NT2/D1 (cell line): ENCODE measurements at places on chromosomes 2 and 18.

GRCh38 chr2:28276076-28276618 lies 116.5 kb upstream of the FOSL2 start:
- no peak for DNase-seq

DNA sequence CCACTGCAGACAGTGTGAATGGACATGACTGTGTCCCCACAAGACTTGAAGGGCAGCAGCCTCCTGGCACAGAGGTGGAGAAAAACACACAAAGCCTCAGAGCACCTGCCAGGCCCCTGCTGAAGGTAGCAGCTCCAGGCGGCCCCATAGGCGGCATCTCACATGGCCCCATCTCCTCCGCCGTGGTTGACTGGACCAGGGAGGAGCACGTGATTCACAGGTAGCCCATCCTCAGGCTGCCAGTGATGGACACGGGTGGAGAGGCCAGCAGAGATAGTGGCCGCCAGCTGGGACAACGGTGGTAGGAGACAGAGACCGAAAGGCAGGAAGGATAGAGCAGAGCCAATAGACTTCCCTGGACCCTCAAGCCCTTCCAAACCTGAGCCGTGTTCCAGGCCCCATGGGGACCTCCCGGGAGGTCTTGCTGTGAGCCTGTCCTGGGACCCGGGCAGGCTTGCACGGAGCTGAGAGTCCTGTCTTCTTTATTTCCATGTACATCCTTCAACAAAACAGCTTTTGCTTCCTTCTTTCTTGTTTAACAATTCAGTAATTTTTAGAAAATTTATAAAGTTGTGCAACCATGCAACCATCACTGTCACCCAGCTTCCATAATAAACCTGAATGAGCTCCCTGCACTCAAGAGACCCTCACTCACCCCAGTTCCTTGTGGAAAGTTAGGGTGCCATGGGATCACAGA lies 26.9 kb downstream of the GPR55 start:
- DNase-seq = no peak

DNA sequence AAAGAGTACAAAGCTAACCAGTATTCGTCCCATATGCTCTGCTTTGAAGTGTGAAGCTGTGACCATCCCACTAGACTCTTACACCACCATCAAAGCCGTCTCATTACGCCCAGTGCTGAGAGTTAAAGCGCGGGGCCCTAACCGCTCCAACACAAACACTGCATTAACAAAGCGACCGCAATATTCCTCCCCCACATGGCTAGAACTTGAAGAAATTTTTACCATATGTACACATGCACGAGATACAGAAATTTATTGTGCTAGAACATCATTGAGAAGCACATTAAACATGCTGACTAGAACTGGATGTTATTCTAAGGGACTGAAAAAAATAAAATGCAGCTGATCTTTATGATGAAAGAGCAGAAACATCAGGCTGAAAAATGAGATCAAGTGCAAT lies 20.5 kb downstream of the FTCDNL1 start:
- DNase-seq = no peak

DNA sequence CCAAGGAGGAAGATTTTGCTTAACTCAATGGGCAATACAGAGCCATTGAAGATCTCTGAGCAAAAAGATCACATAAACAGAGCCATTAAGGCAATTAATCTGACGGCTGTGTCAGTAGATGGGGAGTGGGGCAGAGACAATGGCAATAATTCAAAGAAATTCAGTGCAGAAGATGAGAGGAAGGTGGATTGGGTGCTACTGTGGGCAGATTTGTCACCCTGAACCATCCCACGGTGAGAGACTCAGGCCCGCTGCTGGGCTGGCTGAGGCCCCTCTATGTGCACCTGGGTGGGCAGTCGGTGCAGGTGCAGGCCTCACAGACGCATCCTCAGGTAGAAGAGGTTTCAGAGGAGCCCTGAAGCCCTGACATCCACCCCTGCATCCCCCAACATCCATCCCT lies 458.6 kb downstream of the EIPR1 start:
- no peak for DNase-seq

DNA sequence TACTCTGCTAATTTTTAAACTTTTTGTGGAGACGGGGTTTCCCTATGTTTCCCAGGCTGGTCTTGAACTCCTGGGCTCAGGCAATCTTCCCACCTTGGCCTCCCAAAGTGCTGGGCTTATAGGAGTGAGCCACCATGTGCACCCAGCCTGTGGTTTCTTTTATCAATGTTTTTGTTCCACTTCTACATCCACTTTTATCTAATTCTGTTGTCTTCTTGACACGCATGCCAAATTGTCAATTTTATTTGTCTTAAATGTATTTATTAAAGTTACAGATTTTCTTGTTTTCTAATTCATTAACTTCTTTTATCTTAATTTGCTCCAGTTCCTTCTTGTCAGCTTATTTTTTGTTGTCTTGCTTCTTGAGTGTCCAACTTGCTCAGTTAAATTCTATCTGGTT lies 43.8 kb upstream of the ASPRV1 start:
- no peak for DNase-seq

DNA sequence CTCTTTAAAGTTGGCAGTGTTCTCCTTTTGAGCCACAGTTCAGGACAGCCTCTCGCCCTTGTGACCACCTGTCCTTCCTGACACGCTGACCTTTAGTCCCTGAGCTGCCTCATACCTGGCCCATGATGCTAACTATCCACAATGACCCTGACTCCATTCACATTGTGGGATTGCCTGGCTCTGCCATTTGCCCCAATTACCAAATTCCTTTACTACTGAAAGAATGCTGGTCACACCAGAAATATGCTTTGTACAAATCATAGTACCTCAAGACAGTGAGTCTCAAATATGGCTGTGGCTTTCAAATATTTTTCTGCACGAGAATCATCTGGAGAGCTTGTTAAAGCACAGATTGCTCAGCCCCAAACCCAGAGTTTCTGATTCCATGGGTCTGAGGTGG lies 54.2 kb downstream of the LTBP1 start:
- no peak for DNase-seq

DNA sequence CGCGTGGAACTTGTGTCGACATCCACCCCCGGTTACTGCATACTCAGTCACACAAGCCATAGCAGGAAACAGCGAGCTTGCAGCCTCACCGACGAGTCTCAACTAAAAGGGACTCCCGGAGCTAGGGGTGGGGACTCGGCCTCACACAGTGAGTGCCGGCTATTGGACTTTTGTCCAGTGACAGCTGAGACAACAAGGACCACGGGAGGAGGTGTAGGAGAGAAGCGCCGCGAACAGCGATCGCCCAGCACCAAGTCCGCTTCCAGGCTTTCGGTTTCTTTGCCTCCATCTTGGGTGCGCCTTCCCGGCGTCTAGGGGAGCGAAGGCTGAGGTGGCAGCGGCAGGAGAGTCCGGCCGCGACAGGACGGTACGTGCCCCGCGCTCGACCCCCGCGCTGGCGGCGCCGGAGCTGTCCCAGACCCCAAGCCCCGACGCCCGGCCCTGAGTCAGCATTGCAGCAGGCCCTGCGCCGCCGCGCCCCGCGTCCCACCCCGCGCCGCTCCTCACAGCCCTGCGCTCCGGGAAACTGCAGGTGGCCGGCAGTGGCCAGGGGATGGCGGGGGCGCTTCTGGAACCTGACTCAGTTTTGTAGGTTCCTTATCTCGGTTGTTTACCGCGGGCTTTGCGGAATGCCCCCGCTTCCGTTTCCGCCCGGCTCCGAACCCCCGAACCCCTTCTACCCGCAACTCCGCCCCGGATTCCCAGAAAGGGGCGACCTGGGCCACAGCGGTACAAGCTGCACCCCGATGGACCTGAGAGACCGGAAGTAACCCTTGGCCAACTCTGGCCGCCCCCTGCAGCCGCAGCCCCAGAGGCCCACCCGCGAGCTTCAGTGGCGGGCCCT lies at the start of gene CFLAR:
Gene CFLAR, plus strand, starts transcription at position 50 of the 844 bp plus-strand sequence. CDS start 13,702 bp downstream, outside the sequence.
- no peak for DNase-seq

GRCh38 chr2:119255760-119256581 lies 32.3 kb downstream of the STEAP3 start:
- peak; percentile 77 for DNase-seq
